ENCODE measurements at places on chromosomes 12 and 14.

GRCh38 chr14:58944343-58944967 is 244.0 kb upstream of the DAAM1 start:
- DNase-seq: no peak

- no peak for DNase-seq
These were observed 32.1 kb downstream of the TECPR2 start for GRCh38 chr14:102394717-102395375.

GRCh38 chr12:88644946-88645702 is 64.9 kb upstream of the KITLG start:
- DNase-seq: no peak

DNA sequence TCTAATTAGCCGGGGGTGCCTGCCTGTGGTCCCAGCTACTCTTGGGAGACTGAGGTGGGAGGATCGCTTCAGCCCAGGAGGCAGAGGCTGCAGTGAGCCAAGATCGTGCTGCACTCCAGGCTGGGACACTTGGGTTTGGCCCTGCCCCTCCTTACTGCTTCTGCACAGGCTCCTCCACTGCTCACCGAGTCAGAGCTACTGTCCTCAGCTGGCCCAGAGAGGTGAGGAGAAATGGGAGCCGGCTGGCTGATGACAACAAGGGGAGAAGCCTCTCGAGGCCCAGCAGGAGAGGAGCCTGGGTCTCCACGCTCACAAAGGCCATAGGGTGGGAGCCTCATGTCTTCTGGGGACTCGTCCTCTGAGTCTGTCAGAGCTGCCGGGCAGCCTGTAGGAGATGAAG is 13.7 kb downstream of the CALCOCO1 start:
- no peak for DNase-seq

GRCh38 chr14:93980456-93981201 is 4.3 kb upstream of the ASB2 start:
- no peak for DNase-seq

- DNase-seq: no peak
These were observed 130.7 kb downstream of the SMOC1 start for GRCh38 chr14:70009961-70010360.

- no peak for DNase-seq
These were observed 106.7 kb downstream of the AEBP2 start for GRCh38 chr12:19546027-19546426.

GRCh38 chr14:100577986-100578431 is 9.2 kb downstream of the BEGAIN start:
- no peak for DNase-seq

- DNase-seq: no peak
These were observed 64.7 kb upstream of the ESRRB start for GRCh38 chr14:76311079-76311758.

- DNase-seq: no peak
These were observed 737 bp downstream of the SPX start for GRCh38 chr12:21526721-21527345.

DNA sequence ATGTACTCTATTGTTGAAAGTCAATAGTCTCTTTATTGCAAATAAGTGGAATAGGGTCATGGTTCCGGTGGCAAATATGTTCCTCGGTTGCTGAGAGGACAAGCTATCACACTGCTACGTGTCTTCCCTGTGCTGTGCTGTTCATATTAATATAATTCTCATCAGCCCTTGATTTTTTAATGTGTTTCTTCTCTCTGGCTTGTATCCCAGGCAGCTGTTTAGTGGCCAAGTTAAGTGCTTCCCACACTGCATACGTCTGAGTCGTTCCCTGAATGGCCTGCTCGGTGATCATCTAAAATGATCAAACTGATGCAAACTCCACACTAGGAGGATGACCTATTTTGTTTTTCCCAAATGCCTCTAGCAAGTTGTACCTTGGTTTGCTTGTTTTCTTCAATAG is 186.4 kb downstream of the ANO6 start:
- no peak for DNase-seq

GRCh38 chr14:89650077-89650978 is 233.3 kb upstream of the FOXN3 start:
- DNase-seq: no peak

- DNase-seq: no peak
These were observed 70.4 kb downstream of the TBK1 start for GRCh38 chr12:64522316-64522715.
